Activated CD4-positive, alpha-beta memory T cell treated with anti-CD3 and anti-CD28 coated beads, Interleukin-2, amount 10 ng/mL, durations not matched to agents 7 days and 5 days (primary cell): ENCODE measurements at places on chromosomes 7 and 10. TPM values are rescaled to one million over a fixed set of nuclear protein-coding genes. Genes with fewer than 3 reads are reported as not detected.

DNA sequence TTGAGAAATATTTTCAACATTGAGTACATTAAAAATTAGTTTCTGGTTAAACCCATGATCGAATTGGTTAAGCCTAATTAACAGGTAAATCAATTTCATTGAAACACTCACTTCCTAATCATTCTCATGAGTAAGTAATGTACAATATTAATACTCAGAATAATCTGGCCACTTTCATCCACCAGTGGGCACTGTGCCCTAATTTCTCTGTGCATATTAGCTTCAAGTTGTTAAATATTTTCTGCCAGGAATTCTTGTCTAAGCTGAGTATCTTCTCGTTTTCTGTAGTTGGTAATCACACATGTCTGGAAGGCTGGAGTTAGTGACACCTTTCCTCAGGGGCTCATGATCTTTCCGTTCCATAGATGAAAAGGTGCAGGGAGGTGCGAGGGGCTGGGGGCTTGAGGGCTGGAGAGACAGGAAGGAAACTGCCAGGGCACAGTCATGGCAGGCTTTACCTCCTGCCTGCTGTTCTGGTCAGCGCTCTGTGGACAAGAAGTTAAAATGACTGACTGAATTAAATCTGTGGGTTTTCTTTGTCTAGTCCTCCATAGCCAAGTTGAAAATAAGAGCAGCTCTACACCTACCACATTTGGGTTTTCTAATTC lies 71.9 kb downstream of the WIPF3 start:
- no peaks in the 10 kb centered on the region for H3K4me1 ChIP-seq
- no peak overlapping the region for H3K4me3 ChIP-seq
- H3K27ac ChIP-seq = no peak overlapping the region
- no peaks in the 10 kb centered on the region for H3K36me3 ChIP-seq
- no peak for DNase-seq

GRCh38 chr10:102352066-102352715 lies 43.3 kb upstream of the NFKB2 start:
- H3K36me3 ChIP-seq = peaks cover 47% of the 10 kb centered on the region
- H3K4me3 ChIP-seq = no peak overlapping the region
- H3K4me1 ChIP-seq = peaks cover 4% of the 10 kb centered on the region

Gene TEX47
- total RNA-seq = not detected

- peaks cover 7% of the 10 kb centered on the region for H3K27me3 ChIP-seq
- no peak overlapping the region for H3K27ac ChIP-seq
- H3K4me1 ChIP-seq = no peaks in the 10 kb centered on the region
- DNase-seq = no peak
- no peak overlapping the region for H3K4me3 ChIP-seq
Measured at GRCh38 chr7:92547579-92547978, 19.0 kb downstream of the RBM48 start.

DNA sequence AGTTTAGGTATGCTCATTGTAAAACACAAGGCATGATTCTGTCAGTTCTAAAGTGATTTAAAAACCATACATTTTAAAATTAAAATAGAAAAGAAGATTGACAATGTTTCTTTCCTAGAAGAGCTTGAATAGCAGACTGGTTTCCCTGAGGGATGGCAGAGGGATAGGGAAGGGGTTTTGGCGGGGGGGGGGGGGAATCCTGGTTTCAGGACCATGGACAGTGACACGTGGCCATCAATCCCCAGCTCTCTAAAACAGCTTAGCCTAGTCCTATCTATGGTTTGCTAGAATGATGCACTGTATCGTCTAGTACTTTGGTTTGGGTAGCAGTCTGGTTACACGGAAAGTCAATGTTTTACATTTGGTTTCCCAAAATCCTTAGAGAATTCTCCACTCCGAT lies 88.7 kb downstream of the PHYHIPL start:
- no peak overlapping the region for H3K27ac ChIP-seq
- DNase-seq = no peak
- no peaks in the 10 kb centered on the region for H3K27me3 ChIP-seq
- no peaks in the 10 kb centered on the region for H3K4me1 ChIP-seq

DNA sequence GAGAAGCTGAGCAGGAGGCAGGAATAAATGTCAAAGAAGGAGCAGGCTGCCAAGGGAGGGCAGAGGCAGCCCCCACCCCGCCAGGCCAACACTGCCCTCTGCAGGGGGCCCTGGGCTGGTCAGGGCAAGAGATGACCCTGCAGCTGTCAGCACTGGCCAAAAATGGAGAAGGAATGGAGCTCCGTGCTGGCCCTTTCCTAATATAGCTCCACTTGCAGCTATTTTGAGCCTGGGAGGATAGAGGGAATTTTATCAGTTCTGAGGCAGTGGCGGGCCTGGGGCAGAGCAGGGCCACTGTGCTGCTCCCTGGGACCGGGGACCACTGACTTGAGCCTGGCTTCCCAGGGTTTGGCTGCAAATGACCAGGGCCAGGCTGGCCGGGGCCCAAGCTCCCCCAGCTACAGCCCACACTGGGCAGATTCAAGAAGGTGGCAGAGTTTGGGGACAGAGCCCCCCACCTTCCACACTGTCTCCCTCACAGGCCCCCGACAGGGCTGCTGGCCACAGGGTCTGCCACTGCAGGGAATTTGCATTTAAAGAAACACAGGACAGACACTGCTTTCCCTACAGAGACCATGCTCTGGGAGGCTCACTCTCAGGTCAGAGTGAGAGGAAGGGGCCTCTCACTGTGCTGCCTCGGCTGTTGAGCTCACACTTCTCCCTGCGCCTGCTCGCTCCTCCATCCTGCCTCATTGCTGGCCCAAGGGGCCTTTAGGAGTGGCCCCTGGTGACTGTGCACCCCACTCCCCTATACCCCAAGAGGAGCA lies 16.2 kb downstream of the LDB3 start:
- no peaks in the 10 kb centered on the region for H3K36me3 ChIP-seq
- H3K4me1 ChIP-seq = peaks cover 5% of the 10 kb centered on the region
- H3K27ac ChIP-seq = no peak overlapping the region
- DNase-seq = no peak
- no peaks in the 10 kb centered on the region for H3K27me3 ChIP-seq

GRCh38 chr7:65827366-65827765 lies 45.5 kb upstream of the VKORC1L1 start:
- no peak overlapping the region for H3K27ac ChIP-seq
